Stimulated activated CD4-positive, alpha-beta T cell treated with anti-CD3 and anti-CD28 coated beads, Interleukin-12 subunit alpha, Interleukin-12 subunit beta, amount 100 ng/mL, for 4 hours (primary cell): ENCODE measurements at places on chromosomes 3 and 15.

DNA sequence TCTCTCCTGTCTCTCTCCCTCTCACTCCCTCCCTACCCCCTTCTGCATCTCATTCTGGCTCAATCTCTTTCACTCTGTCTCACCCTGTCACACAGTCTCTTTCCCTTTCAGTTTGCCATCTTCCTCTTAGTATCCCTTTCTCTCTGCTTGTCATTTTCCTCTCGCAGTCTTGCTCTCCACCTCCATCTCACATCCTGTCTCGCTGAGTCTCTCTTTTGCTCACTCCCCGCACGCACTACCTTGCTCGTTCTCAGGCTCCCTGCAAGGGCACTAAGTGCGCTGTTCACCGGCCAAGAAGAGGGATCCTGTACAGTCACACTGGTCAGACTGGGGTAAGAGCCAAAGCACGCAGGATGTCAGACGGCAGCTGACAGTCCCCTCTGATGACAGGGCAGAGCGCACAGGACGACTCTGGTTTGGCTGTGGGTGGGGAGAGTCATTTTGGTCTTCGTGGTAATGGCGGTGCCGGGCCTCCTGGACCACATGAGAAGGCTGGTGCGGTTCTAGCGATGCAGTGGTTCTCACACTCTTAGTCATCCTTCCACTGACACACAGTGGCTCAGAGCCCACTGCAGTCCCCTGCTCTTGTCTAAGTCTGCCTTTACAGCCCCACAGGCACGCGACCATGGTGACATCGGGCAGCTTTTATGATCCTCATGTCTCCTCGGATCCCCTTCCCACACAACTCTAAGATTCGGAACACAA lies 356.8 kb downstream of the FOXP1 start:
- DNase-seq = peak; percentile 80

DNA sequence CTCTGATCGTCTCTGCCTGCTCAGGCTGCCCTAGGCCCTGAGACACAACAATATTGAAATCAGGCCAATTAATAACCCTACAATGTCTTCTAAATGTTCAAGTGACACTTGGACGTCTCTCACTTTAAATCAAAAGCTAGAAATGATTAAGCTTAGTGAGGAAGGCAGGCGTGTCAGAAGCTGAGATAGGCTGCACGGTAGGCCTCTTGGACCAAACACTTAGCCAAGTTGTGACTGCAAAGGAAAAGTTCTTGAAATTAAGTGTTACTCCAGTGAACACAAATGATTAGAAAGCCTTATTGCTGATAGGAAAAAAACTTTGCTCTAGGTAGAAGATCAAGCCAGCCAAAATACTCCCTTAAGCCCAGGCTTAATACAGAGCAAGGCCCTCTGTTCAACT lies 2.2 kb downstream of the HPS3 start:
- DNase-seq = no peak

DNA sequence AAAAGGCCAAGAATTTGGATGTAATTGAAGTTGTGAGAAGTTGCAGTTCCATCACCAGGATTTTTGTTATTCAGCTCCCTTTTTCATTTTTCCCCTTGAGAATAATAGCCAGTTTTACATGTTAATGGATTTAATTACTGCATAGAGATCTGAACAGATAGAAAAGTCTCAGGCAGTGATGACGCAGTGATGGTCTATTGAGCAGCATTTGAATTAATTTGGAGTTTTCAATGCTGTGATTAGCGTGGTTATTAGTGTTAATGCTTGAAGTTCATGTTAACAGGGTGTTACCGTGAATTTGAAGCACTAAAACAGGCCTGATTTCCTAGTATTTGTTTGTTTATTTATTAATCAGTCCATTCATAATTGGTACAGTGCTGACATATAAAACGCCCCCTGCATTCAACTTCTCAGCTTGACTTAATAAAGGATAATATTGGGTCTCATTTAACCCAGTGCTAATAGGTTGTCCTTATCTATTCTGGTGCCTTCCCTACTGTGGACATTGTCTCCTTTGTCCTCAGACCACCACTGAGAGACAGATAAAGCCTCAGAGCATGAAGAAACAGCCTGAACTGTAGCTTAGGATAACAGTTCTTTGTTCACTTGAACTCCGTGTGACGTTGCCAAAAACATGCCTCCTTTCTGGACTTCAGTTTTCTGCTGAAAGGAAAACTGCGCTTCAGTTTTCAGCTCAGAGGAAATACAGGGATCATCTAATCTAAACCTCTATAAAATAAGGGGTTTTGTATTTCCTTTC lies 82.4 kb downstream of the RTP4 start:
- DNase-seq = no peak

DNA sequence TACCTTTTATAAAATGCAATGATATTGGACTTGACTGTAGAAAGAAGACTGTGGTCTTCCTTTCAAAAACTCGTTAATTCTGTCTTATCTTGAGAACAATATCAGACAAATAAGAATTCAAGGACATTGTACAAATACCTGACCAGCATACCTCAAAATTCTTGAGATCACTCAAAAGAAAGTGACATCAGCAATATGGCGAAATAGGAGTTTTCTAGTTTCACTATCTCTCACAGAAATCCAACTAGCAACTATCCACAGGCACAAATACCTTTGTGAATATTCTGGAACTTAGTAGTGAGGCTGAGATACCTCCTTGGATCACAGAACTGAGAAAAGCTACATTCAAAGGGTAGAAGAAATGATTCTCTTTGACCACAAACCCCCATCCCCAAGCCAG lies 419.7 kb downstream of the ZNF385D start:
- no peak for DNase-seq

GRCh38 chr3:29757054-29757777 lies 476.3 kb downstream of the RBMS3 start:
- no peak for DNase-seq

DNA sequence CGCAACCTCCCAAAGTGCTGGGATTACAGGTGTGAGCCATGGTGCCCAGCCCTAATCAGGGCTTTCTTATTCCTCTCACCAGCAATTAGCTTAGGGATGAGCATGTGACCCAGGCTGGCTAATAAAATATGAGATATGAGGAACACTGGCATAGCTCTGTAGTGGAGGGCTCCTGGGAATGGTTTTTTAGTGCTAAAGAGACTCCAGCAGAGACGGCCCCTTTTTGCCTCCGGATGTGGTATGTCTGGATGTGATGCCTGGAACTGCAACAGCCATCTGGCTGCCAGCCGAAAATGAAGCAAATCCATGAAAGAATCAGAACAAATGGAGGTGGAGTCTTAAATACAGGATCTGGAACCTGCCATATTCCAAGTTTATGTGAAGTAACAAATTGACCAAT lies 69.1 kb upstream of the MAGI1 start:
- DNase-seq = no peak

DNA sequence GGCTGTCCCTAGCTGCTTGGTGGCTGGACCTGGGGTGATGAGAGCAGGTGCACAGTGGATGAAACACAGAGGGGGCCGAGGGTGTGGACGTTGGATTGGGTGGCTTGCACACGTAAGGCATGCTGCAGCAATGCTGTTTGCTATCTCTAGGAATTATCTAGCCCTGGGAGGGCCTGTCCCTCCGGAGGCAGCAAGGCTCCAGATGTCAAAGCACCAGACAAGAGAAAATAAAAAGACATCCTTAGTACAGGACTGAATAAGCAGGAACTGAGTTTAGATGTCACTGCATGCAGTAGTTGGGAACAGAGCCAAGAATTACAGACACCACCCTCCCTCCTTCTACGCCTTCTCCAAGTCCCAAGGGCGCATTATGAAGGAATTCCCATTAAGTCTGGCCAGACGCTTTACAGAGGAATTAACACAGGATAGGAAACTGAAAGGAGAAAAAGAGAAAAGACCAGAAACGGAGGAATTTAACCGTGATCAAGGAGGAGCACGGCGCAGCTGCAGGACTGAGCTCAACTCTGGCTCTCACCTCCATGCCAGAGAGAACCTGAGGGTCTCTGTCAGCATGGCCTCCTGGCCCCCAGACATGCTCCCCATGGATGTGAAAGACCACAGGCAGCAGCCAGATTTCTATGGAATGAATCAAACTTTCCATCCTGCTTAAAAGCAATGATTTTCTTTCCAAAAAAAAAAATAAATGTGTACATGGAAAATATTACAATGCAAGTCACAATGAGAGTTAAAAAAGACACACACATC lies 13.8 kb downstream of the ATP10A start:
- DNase-seq = peak; percentile 27

DNA sequence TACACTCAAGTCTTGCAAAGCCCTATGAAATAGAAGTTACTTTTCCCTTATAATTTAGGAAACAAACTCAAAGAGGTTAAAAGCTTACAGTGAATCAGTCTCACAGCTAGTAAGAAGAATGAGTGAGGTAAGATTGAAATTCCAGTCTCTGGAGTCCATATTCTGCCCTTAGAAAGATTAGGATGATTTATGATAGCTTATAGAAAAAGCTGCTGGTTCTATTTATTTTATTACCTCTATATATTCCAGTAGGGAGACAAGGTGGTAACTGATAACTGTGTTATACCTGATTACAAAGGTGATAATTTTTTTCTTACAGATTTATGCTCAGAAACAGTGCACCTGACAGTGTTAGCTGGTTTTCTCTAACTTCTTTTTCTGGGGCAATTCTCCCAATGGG lies 34.1 kb upstream of the SPESP1 start:
- no peak for DNase-seq

DNA sequence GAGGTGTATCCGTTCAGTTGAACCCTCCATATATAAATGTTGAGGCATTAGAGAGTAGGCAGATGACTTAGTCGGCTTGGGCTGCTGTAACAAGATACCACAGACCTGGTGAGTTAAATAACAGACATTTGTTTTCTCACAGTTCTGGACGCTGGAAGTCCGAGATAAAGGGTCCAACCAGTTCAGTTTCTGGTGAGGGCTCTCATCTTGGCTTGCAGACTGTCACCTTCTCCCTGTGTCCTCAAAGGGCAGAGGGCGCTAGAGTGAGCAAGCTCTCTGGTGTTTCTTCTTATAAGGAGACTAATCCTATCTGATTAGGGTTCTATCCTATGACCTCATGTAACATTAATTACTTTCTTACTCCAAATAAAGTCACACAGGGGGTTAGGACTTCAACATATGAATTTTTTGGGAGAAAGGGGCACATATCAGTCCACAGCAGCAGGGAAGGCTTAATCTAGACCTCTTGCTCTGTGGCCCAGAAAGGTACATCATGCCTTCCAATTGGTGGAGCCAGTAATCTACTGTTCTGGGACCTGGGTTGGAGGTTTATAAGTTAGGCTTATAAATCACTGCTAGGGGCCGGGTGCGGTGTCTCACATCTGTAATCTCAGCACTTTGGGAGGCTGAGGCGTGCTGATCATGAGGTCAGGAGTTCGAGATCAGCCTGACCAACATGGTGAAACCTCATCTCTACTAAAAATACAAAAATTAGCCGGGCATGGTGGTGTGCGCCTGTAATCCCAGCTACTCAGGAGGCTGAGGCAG lies 26.3 kb upstream of the SLC28A2 start:
- no peak for DNase-seq

GRCh38 chr3:73324203-73325155 lies 263.0 kb downstream of the EBLN2 start:
- no peak for DNase-seq

- no peak for DNase-seq
Measured at GRCh38 chr3:149319750-149320149, 13.7 kb downstream of the TM4SF18 start.

DNA sequence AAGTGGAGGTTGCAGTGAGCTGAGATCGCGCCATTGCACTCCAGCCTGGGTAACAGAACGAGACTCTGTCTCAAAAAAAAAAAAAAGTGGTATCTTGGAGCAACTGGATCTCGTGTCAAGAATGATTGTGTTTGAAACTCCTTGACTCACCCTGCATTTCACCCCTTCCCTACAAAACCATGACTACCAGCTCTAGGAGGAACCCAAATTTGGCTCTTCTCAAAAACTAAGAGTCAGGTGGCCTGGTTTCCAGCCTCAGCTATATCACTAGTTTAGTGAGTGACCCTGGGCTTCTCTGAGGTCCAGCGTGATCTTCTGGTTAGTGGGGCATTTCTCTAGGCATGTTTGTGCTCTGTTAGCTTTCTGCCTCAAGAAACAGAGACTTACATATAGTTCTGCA lies 222.1 kb downstream of the FAM43A start:
- DNase-seq = no peak

DNA sequence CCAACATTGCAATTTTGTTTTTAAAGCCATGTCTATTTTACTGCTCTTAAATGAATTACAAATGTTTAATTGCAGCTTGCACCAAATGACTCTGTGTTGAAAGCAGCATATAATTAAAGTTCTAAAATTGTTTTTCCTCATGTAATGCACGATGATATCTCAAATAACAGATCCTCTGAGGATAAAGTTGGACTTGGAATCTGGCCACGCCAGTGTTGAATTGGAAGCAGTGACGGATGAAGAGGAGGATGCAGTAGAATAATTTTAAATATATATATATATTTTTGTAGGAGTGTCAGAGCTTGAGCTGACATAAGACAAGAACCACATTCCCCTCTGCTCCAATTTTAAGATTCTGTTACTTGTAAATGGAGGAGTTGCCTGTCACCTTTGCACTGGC lies 406.6 kb upstream of the DPPA4 start:
- no peak for DNase-seq

- no peak for DNase-seq
Measured at GRCh38 chr15:45201557-45201859, 13.7 kb upstream of the SHF start.

DNA sequence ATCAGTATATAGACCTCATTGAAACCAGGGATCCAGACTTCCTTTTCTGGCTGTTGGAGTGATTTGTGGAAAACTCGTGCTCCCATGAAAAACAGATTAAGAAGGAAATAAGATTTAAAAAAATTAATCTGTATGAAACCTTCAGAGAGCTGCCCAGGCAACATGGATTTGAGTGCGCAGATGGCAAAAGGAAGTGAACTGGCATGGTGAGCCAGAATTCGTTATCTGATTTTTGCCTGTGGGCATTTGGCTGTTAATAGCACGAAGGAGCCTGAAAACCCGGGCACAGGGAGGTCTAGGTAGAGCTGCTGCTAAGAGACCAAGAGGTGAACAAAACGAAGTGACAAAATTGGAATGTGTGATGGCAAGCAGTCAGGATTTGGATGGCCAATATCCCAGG lies 19.1 kb upstream of the SPINK8 start:
- DNase-seq = no peak

- DNase-seq = no peak
Measured at GRCh38 chr15:43538091-43538490, 20.7 kb downstream of the MAP1A start.

DNA sequence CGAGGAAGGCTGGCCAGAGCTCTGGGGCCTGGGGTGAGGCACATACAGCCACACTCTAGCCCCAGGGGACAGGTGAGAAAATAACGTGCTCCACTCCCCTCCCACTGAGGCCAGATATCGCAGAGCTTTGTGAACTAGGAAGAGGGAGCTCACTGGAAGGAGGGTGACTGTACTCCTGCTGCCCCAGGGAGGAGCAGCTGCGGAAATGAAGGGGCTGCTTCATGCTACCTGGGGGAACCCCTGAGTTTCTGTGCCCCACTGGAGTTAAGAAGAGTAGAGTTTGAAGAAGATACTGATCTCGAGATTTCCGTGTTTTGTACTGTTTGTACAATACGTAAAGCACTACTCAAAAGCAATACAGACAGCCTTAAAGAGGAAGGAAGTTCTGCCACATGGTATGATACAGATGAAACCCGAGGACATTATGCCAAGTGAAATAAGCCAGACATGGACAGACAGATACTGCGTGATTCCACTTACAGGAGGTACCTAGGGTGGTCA lies 44.6 kb downstream of the CMTM6 start:
- DNase-seq = no peak
